Fibroblast of the aortic adventitia (primary cell): ENCODE measurements at places on chromosomes 4 and X. TPM values are rescaled to one million over a fixed set of nuclear protein-coding genes. Genes with fewer than 3 reads are reported as not detected.

DNA sequence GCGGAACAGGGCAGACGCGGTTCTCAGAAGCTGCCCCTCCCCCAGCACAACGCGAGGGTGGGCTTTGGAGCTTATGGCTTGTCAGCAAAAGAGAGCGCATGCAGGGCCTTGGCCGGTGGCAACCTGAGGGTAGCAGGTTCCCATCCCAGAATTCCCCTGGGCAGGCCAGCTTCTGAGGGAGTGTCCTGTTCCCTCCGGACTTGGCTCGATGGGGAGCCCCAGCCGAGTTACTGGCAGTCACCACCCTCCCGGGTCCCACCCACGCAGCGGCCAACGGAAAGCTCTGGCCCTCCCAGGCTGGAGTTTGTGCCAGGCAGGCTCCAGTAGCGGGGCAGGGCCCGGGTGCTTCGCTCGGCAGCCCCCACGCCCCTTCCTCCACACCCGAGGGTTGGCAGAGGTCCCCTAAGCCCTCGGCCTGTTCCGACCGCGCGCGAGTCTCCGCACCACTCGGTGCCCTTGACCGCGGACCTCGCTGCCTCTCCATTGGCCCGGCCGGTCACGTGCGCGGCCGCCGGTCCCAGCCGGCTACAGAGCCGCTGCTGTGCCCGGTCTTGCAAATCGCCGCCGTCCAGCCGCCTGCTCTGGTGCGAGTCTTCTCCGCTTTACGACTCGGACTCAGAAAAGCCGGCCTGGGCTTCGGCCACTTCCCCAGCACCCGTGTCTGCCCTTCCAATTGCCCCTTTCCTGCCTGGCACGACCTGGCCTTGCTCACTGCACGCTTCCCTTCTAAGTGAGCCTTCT, 20.9 kb upstream of the MTM1 start:
- peak; percentile 36 for DNase-seq

- DNase-seq: peak; percentile 66
These were observed 55.2 kb upstream of the SLIT2 start for GRCh38 chr4:20196476-20196875.

GRCh38 chr4:12615822-12616221, 868.3 kb downstream of the RAB28 start:
- no peak for DNase-seq

TMEM35A gene
- total RNA-seq: 2.5 and 14.4 TPM in 2 replicates
